ENCODE measurements at places on chromosomes 1 and 21.
A peak's percentile ranks its signal among the peaks of the same experiment; 100 is the strongest.

GRCh38 chr1:76465030-76465429 is 390.5 kb downstream of the ST6GALNAC3 start:
- peak; percentile 27 for DNase-seq

GRCh38 chr1:187096689-187097088 is 267.9 kb downstream of the PLA2G4A start:
- peak; percentile 3 for DNase-seq

DNA sequence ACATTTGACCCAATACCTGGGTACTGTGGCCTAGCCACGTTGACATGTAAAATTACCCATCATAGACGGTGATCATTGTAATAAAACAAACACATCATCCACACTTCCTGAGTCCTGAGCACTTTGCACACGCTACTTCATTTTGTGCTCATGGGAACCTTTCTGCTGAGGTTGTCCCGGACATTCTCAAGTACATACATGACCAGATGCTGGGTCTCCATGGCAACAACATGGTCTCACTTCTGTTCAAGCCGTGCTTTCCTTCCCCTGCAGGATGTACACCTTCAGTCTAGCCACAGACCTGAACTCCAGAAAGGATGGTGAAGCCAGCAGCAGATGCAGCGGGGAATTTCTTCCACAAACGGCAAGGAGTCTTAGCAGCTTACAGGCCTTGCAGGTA is 22.7 kb downstream of the UBASH3A start:
- DNase-seq: no peak

GRCh38 chr21:46116776-46117585 is 19.1 kb downstream of the COL6A2 start:
- DNase-seq: peak; percentile 50

GRCh38 chr1:12063141-12064072 is at the start of gene TNFRSF8:
TNFRSF8 (plus strand) TSS chr1:12063303; CDS start chr1:12063599, 296 bp downstream.
- peak; percentile 36 for DNase-seq

- peak; percentile 56 for DNase-seq
Observed at GRCh38 chr1:29849038-29849750, 612.9 kb downstream of the PTPRU start.

- peak; percentile 32 for DNase-seq
Observed at GRCh38 chr1:194338241-194338948, 1152.0 kb upstream of the B3GALT2 start.

DNA sequence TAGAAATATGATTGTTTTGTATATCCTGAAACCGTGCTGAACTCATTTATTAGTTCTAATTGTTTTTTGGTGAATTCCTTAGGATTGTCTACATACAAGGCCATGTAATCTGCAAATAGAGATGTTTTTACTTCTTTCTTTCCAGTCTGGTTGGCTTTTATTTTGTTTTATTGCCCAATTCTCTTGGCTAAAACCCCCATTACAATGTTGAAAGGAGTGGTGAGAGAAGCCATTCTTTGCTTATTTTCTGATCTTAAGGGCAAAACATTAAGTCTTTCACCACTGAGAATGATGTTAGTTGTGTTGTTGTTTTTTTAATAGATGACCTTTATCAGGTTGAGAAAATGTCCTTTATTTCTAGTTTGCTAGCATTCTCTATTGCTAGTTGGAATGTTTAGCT is 157.3 kb downstream of the NTMT2 start:
- no peak for DNase-seq

GRCh38 chr1:145949219-145949618 is 8.6 kb downstream of the LIX1L start:
- no peak for DNase-seq

GRCh38 chr1:97827887-97828286 is 92.9 kb downstream of the DPYD start:
- DNase-seq: no peak

DNA sequence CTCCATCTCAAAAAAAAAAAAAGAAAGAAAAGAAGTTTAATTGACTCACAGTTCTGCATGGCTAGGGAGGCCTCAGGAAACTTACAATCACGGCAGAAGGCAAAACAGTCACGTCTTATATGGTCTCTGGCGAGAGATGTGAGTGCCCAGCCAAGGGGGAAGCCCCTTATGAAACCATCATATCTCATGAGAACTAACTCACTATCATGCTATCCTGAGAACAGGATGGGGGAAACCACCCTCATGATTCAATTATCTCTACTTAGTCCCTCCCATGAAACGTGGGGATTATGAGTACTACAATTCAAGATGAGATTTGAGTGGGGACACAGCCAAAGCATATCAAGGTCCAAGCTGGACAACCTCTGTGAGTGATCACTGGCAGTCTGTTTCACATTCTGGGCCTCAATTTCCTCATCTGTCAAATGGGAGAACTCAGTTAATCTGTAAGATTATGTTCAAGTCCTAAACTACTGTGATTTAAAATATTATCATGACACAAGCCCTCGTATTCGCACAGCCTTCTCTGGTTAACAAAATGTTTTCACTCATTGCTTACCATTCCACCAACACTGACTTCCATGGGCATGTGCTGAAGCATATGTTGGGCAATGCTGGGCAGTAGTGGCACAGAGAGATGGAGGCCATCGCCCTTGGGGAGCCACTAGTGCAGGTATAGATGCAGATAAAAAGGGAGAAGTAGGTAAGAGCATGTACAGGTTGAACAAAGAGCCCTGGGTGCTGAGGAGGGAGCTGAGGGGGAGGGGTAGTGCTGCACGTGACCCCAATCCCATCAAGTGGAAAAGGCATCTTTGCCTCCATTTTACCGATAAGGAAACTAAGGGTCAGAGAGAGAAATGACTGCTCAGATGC is 46.2 kb upstream of the SLC2A1 start:
- no peak for DNase-seq

Data from ELR (cell line).